ENCODE measurements at places on chromosomes 7 and 10.

DNA sequence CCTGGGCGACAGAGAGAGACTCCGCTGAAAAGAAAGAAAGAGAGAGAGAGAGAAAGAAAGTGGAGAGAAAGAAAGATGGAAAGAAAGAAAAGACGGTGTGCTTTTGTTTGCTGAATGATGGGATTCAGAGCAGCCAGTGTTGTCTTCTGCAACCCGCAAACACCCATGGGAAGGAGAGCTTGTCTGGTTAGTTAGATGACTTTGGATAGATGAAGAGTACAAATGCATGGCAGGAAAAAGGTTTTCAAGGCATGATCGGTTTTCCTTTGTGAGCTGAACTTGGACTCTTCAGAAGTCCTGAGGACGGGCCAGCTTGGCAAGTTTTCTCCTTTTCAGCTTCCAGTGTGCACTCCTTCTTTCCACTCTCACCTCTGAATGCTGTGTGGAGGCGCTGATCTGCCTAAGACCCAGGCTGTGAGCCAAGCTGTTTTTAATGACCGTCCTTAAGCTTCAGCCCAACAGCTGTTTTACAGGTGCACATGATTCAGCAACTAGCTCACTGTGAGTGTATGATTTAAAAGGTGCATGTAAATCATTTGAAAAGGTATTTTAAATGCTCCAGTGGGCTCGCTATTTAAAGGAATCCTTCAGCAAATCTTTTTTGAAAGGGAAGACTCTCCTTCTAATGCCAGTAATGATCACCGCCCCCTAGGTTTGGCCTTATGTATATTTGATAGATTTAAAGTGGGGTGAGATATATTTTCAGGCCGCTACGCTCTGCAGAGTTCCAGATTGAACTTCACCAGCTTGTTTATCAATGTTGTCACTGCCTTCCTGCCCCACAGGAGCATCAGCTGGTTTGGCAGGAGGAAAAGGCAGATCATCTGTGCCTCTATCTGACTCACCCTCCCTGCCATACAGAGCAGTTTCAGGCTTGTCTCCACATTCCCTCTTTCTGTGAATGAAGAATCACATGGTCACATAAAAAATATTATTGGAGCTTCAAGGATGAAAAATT lies 115.0 kb downstream of the PLXDC2 start:
- DNase-seq: peak; percentile 73

DNA sequence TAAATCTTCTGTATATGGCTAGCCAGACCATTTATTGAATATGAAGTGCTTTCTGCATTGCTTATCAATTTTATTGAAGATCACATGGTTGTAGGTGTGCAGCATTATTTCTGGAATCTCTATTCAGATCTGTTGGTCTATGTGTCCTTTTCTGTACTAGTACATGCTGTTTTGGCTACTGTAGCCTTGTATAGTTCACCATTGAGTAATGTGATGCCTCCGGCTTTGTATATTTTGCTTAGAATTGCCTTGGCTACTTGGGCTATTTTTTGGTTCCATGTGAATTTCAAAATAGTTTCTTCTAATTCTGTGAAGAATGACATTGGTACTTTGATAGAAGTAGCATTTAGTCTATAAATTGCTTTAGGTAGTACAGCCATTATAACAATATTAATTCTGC lies 1187.2 kb downstream of the XPNPEP1 start:
- DNase-seq: no peak

- peak; percentile 40 for DNase-seq
These were observed 36.1 kb downstream of the RALA start for GRCh38 chr7:39659356-39660013.

GRCh38 chr7:8343556-8343955 lies 81.6 kb upstream of the ICA1 start:
- DNase-seq: no peak

GRCh38 chr10:60396766-60397165 lies 7.1 kb upstream of the ANK3 start:
- no peak for DNase-seq

GRCh38 chr7:16963044-16963443 lies 81.3 kb upstream of the AGR3 start:
- DNase-seq: no peak

DNA sequence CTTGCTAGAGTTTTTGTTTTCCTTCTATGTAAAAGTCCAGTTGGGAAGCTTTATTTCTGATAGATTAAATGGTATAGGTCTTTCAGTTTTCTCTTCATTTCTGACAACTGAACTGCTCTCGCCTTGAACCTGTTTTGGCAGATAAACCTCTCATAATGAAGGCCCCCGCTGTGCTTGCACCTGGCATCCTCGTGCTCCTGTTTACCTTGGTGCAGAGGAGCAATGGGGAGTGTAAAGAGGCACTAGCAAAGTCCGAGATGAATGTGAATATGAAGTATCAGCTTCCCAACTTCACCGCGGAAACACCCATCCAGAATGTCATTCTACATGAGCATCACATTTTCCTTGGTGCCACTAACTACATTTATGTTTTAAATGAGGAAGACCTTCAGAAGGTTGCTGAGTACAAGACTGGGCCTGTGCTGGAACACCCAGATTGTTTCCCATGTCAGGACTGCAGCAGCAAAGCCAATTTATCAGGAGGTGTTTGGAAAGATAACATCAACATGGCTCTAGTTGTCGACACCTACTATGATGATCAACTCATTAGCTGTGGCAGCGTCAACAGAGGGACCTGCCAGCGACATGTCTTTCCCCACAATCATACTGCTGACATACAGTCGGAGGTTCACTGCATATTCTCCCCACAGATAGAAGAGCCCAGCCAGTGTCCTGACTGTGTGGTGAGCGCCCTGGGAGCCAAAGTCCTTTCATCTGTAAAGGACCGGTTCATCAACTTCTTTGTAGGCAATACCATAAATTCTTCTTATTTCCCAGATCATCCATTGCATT lies 27.1 kb downstream of the MET start:
- DNase-seq: no peak

- no peak for DNase-seq
These were observed 116.3 kb downstream of the RNLS start for GRCh38 chr10:88466786-88467185.

DNA sequence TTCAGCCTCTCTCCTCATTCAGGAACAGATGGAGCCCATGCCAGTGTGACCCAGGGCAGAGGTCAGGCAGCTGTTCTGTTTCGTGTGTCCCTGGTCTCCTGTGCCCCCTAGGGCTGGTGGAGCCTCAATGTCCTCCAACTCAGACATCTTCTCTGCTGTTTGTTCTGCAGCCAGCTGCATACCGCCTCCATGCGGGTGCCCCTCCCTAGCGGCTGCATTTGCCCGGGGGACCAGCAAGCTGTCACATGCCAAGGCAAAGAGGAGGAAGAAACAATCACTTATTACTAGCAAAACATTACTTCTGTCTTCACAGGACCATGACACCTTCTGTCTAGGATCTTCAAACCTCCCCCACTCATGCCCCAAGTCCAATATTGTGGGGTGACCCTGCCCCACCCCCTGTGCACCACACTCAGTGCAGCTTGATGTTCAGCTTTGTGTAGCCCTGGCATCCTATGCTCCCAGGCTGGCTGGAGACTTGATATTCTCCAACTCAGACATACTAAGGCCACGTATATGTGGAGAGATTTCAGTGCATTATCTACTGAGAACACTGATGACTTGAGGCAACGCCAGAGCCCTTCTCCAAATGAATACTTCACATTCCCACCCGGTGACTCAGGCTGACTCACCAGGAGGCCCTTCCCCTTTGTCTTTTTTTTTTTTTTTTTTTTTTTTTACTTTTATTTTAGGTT lies 188.9 kb downstream of the SKIDA1 start:
- peak; percentile 48 for DNase-seq

DNA sequence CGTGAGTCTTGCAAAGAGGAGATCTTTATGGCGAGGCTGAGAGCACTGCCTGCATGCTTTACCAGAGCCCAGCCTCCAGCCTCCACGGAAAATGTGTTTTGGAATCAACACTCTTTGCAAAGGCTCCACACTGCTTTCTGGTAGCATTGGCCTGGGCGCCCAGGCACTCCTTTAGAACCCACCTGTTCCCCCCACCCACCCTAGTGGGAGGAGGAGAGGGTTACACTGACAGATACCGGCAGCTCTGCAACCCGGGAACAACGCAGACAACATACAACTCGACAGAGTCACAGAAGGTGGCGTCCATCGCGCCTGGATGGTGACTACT lies 5.5 kb upstream of the MNX1 start:
- DNase-seq: no peak

DNA sequence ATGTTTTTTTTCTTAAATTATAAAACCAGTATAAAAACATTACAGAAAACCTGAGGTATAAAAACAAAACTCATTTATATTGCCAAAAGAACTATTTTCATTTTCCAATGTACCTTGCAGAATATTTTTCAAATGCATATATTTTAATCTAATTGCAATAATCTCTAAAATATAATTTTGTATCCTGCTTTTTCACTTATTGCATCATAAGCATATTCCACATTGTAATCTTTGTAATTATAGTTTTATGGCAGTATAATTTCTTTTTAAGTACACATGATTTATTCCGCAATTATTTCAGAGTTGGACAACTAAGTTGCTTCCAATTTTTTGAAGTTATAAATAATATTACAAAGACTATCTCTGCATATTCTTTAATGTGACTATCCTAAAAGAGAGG lies 43.7 kb downstream of the SGCE start:
- no peak for DNase-seq

DNA sequence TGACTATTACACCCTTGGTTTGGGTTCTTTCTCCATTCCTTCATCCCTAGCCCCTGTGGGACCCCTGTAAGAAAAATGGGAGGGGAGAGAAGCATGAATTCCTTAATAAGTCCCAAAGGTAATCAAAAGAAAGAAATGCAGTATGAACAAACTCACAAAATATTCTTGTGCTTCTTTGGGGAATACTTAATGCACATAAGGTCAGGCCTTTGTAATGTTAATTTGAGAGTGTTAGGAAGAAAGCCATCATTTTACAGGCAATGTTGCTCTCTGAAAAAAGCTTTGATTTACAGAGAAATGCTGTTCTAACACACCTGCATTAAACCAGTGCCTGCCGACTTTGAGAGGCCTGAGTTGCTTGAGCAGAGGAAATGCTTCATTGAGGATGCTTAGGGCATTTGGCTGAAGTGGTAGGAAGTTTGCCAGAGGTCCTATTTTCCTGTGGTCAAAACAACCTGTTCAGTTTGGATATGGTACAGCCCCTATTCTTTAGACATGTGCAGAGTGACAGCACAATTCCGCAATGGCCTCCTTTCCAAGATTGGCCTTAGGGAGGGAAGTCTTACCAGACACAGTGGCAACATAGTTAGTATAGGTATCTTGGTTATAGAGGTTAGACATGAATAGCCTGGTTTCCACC lies 643.4 kb downstream of the AUTS2 start:
- no peak for DNase-seq

- DNase-seq: no peak
These were observed 19.2 kb upstream of the C10orf67 start for GRCh38 chr10:23363793-23364135.

DNA sequence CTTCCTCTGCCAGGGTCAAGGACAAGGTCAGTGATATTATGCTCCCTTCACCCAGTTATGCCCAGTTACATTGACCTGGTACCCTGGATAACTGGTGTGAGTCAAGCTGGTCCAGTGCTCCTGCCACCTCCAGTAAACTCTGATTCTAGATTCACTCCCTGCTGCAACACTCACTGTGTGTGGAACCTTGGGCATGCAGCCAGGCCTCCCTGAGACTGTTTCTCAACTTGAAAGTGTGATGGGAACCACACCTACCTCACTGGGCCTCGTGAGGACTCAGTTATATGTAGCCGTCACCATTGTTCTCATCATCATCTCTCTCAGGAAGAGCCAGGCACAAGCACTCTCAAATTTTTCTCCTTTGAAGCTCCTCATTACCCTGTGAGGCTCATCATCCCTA lies 935 bp upstream of the ZNF736 start:
- DNase-seq: no peak

- no peak for DNase-seq
These were observed 30.3 kb downstream of the FOXL3 start for GRCh38 chr7:320297-320696.

- DNase-seq: no peak
These were observed 11.4 kb downstream of the GGCT start for GRCh38 chr7:30493228-30493627.

- peak; percentile 10 for DNase-seq
These were observed 18.1 kb upstream of the OIT3 start for GRCh38 chr10:72875250-72876055.

GRCh38 chr7:151792086-151792485 lies 84.8 kb downstream of the PRKAG2 start:
- no peak for DNase-seq

DNA sequence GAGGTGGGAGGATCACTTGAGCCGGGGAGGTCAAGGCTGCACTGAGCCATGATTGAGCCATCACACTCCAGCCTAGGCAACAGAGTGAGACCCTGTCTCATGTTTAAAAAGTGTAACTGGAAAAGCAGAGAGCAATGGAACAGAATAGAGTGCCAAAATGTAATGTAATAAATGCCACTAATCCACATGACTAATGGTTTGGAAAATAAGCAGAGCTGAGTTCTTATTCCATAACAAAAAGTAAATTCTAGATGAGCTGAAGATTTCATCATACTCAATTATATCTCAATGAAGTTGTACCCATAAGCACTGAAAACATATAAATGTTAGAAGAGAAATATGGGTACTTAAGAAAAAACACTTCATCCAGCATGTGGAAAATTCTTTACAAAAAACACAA lies 132.6 kb downstream of the USP6NL start:
- no peak for DNase-seq

DNA sequence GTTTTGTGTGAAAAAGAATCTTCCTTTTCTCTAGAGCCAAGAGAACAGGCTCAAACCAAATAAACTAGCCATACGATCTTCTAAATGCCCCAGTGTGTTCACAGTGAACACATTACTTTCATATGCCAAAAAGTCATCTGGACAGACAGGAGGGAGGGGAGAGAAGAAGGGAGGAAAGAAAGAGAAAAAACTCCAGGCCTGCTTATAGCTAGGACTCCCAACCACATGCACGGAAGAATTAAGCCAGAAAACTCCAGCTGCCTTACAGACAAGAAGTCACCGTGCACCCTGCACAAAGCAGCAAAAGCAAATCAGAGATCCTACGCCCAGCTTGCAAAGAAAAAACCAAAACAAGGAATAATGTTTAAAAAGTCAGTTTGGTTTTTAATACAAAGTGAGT lies 34.3 kb downstream of the SNX8 start:
- no peak for DNase-seq

GRCh38 chr7:148815612-148816011 lies 68.5 kb downstream of the EZH2 start:
- no peak for DNase-seq

- DNase-seq: no peak
These were observed 300.1 kb downstream of the PTEN start for GRCh38 chr10:88163572-88163971.

- DNase-seq: no peak
These were observed 59.1 kb downstream of the NRF1 start for GRCh38 chr7:129670656-129671055.

DNA sequence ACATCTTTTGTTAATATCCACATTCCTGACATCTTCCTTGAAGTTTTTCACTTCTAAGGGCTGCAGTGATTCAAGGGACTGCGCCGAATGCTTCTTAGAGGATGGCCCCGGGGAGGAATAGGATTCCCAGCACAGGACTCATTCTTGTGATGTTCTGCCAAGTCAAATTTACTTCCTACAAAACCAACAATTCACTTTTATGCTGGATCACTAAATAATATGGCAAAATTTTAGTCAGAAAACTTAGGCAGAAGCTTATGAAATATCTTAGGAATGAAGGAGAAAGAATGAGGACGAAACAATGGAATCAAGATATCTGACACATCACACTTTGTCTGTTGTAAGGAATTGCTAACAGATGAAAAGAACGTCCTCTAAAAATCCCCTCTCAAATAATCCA lies 151.5 kb downstream of the JAZF1 start:
- DNase-seq: no peak

Measured in NCI-H446 (cell line).